ENCODE measurements at places on chromosomes 12 and 14.

DNA sequence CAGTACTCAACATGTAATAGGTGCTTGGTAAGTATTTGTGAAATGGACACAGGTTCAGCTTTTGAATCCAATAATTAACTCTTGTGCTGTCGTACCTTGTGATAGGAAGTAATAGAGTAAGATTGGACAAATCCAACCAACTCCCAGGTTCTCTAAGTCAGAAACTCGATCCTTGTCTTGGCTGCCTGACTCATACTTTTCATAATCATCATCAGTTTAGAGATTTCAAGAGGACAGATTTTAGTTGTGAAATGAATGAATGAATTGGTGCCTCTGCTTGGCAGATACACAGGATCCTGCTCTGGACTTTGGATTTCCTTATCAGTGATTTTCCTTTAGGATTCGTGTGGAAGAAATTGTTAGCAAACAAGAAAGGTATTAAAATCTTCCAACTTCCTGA is 1145.2 kb downstream of the AACS start:
- no peak for DNase-seq

GRCh38 chr14:55701638-55702037 is 121.6 kb downstream of the KTN1 start:
- no peak for DNase-seq

DNA sequence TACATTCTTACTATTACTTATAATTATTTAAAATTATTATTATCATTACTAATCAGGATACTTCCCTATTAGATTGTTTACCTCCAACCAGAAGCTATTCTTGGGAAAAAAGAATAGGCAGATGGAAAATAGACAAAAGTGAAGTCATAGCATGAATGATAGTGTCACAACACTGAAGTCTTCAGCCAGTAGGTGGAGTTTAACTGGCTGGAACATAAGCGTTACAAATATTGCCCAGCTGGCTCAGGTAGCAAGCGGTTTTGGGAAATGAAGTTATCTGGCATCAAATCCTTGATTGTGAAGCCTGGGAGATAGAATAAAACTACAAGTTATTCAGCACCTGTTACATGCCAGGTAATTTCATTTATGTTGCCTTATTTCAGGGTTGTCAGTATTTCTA is 762.9 kb downstream of the C12orf50 start:
- no peak for DNase-seq

DNA sequence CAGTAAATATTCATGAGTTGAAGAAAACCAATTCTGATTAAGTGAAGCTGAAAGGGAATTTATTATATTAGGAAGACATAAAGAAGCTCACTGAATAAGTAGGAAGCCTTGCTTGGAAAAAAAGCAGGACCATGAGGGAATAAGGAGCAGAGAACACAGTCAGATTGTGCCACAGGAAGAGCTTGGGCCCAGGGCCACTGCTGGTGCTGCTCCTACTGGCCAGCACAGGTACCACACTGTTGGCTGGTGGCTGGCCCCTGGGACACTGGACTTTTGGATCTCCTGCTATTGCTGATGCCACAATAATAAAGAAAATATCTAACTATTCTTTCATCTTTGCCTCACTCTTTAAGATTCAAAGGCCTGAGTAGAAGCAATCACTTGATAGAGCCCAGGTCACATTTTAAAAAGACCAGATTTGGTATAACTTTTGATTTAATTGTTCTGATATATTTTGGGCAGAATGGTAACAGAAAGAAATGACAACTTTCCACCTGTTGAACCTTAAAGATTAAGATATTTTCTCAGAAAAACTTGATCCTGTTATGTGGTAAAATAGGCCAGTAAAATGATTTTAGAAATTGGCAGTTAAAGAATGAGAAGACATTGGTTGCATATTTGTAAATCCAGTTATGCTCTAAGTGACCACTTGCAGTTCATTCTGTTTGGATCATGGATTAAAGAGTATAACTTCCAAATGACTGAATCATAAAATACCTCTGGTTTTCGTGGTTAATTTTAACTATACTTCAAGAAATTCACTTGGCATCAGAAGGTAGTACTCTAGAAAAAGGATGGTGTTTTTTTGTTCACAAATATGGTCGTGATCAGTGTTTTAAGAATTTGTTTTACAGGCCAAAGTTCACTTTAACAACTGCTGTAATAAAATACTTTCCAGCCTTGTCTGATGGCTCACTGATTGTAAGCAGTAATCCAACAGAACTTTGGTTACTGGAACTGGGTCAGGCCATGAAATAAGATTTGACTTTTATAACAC is 68.3 kb downstream of the DERA start:
- DNase-seq, result no peak

DNA sequence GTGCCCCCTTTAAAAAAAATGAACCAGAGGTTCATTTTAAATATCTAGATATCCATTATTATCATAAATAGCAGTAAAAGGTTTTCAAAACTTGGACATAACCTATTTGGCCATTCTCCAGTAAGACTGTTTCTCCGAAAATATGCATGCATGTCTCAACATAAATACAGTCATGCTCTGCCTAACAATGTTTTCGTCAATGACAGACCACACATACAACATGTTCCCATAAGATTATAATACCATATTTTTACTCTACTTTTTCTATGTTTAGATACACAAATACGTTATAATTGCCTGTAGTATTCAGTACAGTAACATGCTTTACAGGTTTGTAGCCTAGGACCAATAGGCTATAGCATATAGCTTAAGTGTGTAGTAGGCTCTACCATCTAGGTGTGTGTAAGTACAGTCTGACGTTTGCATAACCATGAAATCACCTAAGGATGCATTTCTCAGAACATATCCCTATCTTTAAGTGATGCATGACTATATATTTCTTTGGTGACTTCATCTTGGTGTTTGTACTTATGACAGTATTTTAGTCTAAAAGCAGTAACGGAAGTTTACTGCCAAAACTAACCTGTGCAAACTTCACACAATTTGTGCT is 3.2 kb downstream of the TMEM19 start:
- no peak for DNase-seq

GRCh38 chr12:53078425-53079225 is 565 bp downstream of the SPRYD3 start:
- no peak for DNase-seq

DNA sequence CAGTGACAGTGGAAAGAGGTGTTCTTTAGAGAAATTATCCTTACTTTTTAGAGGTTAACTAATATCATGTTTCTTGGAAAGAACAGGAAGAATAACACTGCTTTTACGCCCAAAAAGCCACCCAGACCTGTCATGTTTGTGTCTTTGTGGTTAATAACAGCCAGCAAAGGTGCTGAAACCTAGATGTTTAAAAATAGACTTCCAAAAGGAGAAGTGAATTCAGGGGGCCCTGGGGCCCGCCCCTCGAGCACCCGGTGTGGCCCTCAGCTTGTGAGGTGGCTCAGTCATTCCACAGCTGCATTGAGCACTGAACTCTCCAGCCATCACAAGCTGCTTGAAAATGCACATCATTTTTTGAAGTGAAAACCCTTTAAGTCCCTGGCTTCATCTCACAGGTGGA is 20.8 kb upstream of the AMN start:
- no peak for DNase-seq

GRCh38 chr14:99407416-99407815 is 73.2 kb downstream of the SETD3 start:
- DNase-seq, result no peak

DNA sequence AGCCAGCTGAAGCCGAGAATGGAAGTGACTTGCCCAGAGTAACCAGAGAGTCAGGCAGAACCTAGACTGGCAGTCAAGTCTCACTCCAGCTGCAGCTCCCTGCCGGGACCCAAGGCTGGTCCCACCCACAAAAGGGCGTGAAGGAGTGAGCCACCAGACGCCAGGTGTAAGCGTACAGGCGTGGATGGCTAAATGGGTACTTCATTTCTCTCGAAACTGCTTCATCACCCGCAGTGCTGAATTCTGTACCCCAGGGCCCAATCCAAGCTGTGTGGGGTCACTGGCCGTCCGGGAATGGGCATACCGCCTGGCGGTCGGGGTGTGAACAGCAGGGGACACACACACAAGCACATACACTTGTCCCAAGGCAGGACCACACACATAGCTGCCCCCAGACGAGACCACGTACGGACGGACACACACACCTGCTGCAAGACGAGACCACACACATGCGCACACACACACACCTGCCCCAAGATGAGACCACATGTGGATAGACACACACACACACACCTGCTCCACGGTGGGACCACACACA is 34.8 kb downstream of the DEGS2 start:
- no peak for DNase-seq

GRCh38 chr12:52036587-52037171 is 14.6 kb upstream of the NR4A1 start:
- DNase-seq, result peak; percentile 67

- DNase-seq, result no peak
These were observed 196.6 kb upstream of the EGLN3 start for GRCh38 chr14:34147461-34147860.

DNA sequence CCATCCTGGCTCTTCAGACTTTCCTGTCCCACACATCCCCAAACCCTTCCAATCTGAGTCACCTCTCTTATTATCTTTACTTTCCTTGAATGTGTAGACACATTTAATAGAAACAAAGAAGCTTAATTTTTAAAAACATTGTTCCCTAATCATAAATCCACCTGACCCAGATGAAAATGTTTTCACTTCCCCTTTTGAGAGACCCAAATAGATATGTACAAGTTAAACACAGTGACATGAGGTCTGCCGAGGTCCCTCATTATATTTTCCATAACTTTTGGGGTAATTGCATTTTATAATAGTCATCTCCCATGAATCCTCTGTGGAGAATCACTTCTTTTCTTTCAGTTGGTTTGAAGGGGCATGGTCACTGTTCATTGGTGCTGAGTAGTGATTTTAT is 191.1 kb downstream of the GRIN2B start:
- no peak for DNase-seq

- DNase-seq, result no peak
These were observed 36.7 kb upstream of the IL22 start for GRCh38 chr12:68290126-68290525.

- no peak for DNase-seq
These were observed 31.3 kb downstream of the CLECL1 start for GRCh38 chr12:9701380-9702154.

DNA sequence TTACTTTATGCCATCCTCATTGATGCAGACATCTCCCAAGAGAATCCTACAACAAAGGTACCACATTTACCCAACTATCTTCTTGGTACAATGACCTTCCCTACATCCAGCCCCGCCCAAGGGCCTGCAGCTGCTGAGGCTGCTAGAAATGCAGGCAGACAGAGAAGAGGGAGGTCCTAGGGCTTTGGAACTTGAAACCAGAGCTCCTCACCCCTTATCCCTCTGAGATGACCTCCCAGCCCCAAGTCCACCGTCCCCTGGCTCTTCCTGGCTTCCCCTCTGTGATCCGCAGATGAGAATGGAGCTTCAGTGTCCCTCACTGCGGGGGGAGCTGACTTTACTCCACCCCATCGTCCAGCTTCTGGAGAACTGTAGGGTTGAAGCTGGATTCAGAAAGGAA is 1.6 kb upstream of the TNFRSF1A start:
- DNase-seq, result no peak

GRCh38 chr12:120658286-120659150 is 18.1 kb downstream of the CABP1 start:
- no peak for DNase-seq

DNA sequence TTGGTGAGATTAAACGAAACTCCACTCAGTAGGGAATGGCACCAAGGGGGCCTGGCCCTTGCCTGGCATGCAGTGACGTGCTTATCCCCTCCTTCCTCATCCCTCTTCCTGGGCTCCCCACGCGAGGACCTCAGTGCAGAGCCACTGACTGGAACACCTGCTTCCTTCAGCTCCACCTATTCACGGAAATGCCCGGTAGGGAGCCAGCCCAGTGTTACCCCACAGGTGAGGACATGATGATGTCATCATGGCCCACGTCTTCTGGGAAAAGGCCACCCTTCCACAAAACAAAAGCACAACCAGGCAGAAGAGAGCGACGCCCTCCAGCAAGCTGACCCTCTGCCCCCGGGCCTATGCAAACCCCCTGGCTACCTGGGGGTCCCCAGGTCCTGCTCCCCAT is 42.1 kb downstream of the CCDC85C start:
- no peak for DNase-seq

DNA sequence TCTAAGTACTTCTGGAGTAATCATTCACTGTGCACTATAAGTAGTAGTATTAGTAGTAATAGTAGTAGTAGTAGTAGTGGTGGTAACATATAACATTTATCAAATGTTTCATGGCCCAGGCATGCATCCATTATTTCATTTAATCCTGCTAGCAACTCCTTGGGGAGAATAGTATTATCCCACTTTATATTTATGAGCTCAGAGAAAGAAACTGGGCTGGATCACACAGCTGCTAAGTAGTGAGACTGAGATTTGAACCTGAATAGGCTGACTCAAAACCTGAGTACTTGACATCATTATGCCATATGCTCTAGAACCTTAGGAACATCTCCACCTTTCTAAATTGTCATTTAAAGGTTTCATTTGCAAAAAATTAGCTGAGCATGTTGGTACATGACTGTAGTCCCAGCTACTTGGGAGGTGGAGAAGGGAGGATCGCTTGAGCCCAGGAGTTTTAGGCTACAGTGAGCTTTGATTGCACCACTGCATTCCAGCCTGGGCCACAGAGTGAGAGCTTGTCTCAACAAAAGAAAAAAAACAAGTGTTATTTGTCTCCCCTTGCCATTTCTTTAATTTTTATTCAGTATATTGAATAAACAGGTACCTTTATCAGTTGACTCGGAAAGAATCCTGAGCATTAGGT is 11.4 kb upstream of the NID2 start:
- no peak for DNase-seq

DNA sequence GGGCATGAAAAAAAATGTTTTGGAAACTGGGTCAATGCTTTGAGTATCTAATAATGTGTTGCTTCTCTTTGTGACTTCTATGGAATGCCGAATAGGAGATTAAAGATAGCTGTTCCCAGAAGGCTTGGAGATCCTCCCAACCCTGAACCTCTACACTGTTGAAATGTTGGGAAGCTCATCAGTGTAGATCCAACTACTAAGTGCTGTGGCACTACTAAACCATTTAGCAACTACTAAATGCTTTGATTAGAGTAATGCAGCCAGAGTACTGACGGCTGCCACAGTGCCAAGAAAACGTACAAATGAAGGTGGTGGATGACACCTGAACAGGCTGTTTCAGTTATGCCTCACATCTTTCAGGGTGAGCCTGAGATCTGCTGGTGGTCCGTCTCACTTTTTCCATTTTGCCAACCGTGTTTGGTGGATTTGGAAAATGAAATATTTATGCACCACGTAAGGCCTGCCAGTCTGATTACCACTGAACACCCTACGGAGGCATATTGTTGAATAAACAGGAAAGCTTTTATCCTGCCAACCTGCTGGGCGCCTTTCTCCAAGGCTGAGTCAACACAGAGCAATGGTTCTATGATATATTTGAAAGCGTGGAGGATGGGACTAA is 938.0 kb upstream of the FLRT2 start:
- DNase-seq, result peak; percentile 53

GRCh38 chr12:61546296-61546695 is 713.9 kb upstream of the USP15 start:
- DNase-seq, result no peak

GRCh38 chr12:32305163-32305562 is 94.2 kb upstream of the FGD4 start:
- no peak for DNase-seq

GRCh38 chr12:129049917-129050316 is 196.6 kb downstream of the GLT1D1 start:
- DNase-seq, result no peak

Data from NCI-H1436 (cell line).